ENCODE measurements at places on chromosomes 2 and 18. TPM values are rescaled to one million over a fixed set of nuclear protein-coding genes. Genes with fewer than 3 reads are reported as not detected.

DNA sequence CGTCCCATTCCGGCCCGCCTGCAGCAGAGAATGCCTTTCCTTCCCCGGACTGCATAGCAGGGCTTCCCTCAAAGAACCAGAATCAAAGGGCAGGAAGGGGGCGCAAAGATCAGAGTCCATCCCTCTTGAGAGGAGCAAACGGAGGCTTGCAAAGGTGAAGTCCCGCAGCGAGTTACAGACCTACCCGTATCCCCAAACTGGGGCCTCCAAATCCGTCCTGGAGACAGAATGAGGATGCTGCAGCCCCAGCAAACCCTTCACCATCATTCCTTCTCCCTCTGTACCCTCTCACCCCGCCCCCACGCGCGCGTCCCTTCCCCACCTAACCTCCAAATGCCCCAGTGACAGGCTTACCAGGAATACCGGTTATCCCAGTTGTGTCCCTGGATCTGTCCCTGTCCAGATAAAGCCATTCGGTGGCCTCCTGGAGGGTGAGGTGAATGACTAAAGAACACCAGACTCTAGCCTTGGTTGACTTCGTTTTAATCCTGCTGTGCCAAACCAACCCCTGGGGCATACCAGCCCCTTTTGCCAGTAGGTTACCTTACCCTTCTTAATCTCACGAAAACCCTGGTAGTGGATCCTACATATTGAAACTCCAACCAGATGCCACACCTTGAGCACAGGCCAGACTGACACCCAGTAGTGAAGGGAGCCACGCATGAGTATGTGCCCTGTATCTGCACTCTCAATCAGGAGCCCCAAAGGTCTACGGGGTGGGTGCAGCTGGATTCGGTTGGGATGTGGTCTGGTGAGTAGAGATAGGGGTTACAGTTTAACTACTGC, 961 bp upstream of the SLC40A1 start:
- DNase-seq, result no peak

GRCh38 chr2:112134120-112134519, 4.1 kb upstream of the FBLN7 start:
- DNase-seq, result no peak

DNA sequence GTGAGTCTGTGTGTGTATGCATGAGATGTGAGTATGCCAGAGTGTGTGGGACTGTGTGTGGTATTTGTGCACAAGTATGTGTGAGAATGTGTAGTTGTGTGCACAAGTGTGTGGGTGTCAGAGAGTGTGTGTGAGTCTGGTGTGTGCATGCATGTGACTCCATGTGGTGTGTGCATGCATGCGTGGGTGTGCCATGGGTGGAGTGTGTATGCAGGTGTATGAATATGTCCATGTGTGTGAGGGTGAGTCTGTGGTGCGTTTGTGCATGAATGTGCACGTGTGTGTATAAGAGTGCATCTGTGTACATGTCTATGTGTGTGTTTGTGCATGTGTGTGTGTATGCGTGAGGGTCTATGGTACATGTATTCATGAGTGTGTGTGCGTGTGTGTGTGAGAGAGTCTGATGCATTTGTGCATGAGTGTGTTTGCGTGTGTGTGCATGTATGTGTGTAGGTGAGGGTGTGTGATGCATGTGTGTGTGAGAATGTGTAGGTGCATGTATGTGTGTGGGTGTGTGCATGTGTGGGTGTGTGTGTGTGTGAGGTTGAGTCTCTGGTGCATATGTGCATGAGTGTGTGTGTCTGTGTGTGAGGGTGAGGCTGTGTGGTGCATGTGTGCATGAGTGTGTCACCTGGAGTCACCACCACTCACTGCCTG, 226.8 kb downstream of the LDLRAD4 start:
- DNase-seq, result no peak

HOXD11 gene
- total RNA-seq, result not detected

SIGLEC15 gene
- not detected for total RNA-seq

GRCh38 chr2:10431797-10432196, 16.3 kb downstream of the ODC1 start:
- DNase-seq, result no peak

DNA sequence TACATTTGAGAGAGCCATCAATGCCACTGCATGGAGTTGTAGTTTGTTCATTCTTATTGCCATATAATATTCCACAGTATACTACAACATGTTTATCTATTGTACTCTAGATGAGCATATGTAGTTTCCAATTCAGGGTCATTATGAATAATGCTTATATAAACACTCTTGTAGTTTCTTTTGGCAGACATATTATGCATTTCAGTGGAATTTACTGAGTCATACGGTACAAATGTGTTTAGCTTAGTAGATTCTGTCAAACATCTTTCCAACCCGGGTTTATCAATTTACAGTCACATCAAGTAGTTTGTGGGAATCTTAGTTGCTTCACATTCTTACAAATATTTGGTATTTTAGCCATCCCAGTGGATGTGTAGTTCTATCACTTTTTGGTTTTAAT, 161.1 kb downstream of the KCNH7 start:
- DNase-seq, result no peak

GRCh38 chr2:225889452-225889851, 489.9 kb downstream of the NYAP2 start:
- peak; percentile 60 for DNase-seq

GRCh38 chr2:15984368-15985255, 44.3 kb downstream of the MYCN start:
- no peak for DNase-seq

- DNase-seq, result no peak
Measured at GRCh38 chr2:84716564-84716963, 164.3 kb downstream of the TRABD2A start.

L3MBTL4 gene
- not detected for total RNA-seq

NETO1 gene
- total RNA-seq, result not detected

GRCh38 chr18:25825979-25826776, 264.2 kb downstream of the SS18 start:
- DNase-seq, result no peak

DNA sequence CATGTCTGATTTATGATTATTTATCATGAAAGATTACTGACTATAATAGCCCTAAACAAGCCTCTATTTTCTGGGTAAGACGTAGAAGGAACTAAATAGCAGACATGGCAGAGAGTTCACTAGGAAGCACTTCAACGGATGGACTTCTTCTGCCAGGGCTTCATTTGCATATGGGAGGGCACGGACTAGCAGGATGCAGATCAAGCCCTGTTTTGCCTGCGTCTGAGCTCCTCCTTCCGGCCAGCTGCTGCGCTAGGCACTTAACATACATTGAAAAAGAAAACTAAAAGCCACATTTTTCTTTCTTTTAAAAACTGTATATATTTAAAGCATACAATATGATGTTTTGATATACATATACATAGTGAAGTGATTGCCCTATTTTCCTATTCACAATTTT, 340.0 kb upstream of the MEX3C start:
- DNase-seq, result no peak

- DNase-seq, result no peak
Measured at GRCh38 chr18:38453880-38454279, 888.3 kb upstream of the CELF4 start.

GRB14 gene
- total RNA-seq, result 6.3 TPM

DNA sequence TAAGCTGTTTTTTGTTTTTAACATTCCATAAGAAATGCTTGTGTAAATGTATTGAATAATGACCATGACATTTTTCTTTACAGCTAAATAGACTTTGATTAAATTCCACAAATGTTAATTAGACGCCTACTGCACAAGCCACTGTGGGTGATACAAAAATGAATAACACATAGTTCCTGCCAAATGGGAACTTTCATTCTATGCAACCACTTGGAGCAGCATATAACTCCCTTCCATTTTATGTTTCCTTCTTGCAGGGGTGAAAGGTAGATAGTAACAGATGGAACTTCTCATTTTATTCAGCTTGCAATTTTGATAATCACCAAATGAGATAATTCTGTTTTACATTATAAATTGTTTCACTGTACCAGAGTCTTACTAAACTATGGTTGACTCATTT, 70.0 kb upstream of the THUMPD2 start:
- no peak for DNase-seq

DNA sequence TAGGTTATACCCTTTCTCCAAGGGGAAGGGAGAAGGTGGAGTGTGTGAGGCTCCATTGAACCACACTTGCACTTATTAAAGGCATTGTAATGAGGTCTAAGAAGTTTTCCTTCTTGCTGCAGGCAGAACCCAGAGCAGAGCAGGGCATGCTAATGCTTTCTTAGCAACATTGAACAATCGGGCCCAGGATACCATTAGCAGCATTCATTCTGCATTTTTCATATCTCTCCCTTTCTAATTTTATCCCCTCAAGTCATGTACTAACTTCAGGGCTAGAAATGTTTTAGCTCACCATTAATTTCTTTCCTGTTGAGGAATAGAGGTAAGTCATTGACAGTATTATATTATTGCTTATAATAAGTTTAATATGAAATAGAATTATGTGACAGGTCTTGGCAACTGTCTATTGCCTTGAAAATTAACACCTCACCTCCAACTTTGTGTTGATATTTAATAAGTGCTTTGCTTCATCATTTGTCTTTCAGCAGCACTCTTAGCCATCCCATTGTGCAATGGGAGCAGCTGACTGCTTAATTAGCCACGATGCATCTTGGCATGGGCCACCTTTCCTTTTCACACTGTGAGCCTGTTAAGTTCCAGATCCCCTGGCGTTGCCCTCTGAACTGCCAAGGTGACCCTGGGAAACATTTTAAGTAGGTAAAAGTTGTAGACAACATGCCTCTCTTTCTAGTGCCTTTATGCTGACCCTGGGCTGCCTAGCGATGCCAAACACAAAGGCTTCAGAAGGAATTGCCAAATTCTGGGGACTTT, 300.8 kb upstream of the MEX3C start:
- no peak for DNase-seq

DNA sequence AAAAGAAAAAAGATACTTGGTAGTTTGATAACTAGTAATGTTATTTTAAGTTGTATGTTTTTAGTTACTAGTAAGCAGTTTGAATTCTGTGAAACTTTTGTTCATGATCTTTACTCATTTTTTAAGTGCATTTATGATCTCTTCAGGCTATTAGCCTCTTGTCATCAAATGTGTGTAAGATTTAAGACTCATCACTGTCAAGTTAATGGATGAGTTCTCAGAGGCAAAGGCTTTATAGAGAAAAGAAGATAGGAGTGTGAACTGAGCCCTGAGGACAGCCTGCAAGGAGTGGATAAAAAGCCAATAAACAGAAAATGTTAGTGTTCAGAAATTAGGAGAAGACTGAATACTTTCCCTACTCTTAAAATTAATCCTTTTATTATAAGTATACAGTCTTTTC, 13.5 kb downstream of the NDUFV2 start:
- no peak for DNase-seq

MYO5B gene
- 32.1 TPM for total RNA-seq

- DNase-seq, result no peak
Measured at GRCh38 chr2:109284826-109285225, 155.8 kb downstream of the SH3RF3 start.

GRCh38 chr2:230738924-230739323, 26.3 kb downstream of the CAB39 start:
- DNase-seq, result no peak

DNA sequence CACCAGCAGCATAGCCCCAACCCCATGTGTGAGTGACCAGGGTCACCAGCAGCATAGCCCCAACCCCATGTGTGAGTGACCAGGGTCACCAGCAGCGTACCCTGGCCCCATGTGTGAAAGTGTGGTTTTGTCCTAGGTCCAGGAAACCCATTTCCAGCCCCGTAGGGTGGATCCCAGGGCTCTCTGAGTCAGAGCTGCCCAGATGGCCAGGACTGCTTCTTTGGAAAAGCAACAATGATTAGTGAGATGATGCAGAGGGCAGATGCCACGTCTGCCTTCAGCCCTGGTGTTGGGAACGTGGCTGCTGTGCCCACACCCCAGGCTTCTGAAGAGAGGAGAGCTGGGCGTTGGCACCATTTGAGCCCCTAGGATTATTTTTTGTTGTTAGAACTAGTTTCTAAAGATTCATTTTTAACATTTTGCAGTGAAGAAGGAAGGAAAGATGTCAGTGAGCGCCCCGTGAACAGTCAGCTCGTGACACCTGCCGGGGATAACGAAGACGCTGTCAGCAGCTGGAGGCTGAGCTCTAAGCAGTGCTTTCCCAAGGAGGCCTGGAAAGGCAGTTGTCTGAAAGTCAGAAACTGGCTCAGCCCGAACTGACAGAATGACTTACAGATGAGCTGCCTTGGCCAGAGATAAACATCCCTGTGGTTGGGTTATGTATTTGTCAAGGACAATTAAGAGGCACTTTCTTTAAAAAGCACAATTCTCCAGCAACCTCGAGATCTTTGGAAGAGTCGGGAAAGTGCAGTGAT, 32.1 kb upstream of the KCNG2 start:
- no peak for DNase-seq

SLC23A3 gene
- 4.8 TPM for total RNA-seq

RGPD3 gene
- total RNA-seq, result 0.15 TPM

GRCh38 chr18:58290116-58290695, 246.2 kb downstream of the NEDD4L start:
- no peak for DNase-seq

SLC5A7 gene
- not detected for total RNA-seq

CNGA3 gene
- not detected for total RNA-seq

VAMP5 gene
- total RNA-seq, result 1.9 TPM

DNA sequence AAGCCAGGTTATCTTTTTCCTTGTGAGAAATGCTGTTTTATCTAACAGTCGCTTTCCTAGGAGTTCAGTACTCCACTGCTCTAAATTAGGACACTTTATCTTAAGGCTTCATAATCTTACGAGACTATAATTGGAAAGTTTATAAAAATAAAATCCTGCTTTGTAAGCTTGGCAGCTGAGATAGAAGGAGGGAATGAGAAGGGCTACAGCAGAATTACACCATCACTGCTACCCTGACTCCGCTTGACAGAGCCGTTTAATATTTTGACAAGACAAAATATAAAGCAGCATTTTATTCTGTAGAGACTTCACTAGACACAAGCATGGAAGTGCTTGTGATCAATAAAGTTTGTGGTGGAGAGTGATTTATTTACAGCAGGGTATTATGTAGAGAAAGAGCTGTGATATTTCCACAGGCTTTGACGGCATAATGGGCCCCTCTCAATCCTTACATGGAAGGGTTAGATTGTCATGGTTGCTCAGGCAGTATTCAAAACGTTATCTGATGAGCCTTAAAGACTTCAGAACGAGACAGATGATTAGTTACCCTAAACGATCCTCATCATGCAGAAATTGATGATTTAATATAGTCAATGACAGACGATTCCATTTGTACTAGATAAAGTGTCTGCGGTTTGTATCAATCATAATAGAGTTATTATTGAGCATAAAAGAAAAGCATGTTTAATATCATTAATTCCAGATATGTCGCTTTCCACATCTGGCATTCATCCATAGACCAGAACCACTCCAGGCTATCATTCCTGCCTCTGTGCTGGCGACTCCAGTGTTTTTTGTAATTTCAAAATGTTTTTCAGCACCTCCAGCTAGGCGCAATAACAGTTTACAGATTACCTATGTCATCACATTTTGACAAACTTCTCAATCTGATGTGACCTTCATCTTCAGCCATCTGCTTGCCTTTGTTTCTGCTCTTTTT, 242.2 kb downstream of the FIGN start:
- DNase-seq, result no peak

OR6B3 gene
- total RNA-seq, result not detected

Data from HCT116 (cell line).